ENCODE measurements at places on chromosomes 13 and 19.

DNA sequence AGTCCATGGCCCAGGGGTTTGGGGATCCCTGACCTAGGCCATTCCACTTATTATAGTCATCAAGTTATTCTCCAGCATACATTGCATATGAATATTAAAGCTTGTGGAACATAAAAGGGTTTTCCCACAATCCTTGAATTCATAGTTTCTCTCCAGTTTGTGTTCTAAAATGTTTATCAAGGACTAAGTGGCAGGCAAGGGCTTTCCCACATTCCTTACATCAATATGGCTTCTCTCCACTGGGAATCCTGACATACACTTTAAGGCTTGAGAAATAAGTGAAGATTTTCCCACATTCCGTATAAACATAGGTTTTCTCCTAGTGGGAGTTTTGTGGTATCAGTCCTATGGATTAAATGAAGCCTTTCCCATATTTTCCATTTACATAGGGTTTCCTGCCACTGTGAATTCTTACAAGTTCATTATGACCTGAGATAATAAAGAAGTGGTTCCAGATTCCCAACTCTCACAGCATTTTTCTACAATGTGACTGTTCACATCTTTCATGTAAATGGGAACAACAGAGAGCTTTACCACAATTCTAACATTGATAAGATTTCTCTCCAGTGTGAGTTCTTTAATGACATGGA is 14.5 kb downstream of the ZNF426 start:
- DNase-seq: no peak

- no peak for DNase-seq
Observed at GRCh38 chr13:63910511-63910910, 2494.9 kb upstream of the PCDH20 start.

- DNase-seq: no peak
Observed at GRCh38 chr19:31975461-31975860, 369.9 kb upstream of the ZNF507 start.

DNA sequence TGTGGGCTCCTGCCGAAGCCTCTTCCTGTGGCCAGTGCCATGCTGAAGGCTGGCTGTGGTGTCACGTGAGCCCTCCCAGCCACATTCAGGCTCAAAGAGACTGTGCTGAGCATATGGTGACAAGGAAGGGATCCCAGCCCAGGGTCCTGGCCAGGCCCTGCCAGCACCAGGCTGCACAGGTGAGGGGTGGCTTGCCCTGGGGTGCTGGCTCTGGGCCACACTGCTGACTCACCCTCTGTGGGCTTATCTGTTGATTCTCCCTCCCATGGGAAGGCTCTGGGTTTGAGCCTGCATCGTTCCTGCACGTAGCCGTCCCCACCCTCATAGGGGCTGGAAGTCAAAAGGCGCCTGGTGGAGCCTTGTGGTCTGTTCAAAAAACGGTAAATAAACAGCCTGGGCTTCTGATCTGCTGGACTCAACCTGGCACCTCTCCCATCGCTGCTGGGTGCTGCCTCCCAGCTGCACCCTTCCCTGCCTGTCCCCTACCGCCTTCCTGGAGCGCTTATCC is 31.1 kb downstream of the DNM2 start:
- DNase-seq: peak; percentile 79

DNA sequence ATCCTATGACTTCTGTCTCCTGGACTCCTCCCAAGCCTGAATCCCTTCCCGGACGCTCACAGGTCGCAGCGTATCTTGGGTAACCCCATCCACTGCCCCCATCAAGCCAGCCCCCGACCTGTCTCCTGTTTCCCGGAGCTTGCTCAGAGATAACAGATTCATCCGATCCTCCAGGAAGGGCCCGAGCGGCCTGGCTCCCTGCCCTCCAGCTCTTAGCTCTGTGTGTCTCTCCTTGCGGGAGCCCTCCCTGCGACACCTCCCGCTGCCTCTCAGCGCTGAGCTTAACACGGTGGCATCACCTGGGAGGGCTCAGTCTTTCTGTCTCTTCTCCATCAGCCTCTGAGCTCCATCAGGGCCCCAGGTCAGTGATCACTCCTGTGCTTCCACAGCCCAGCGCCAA is 4.3 kb upstream of the TMEM255B start:
- no peak for DNase-seq

DNA sequence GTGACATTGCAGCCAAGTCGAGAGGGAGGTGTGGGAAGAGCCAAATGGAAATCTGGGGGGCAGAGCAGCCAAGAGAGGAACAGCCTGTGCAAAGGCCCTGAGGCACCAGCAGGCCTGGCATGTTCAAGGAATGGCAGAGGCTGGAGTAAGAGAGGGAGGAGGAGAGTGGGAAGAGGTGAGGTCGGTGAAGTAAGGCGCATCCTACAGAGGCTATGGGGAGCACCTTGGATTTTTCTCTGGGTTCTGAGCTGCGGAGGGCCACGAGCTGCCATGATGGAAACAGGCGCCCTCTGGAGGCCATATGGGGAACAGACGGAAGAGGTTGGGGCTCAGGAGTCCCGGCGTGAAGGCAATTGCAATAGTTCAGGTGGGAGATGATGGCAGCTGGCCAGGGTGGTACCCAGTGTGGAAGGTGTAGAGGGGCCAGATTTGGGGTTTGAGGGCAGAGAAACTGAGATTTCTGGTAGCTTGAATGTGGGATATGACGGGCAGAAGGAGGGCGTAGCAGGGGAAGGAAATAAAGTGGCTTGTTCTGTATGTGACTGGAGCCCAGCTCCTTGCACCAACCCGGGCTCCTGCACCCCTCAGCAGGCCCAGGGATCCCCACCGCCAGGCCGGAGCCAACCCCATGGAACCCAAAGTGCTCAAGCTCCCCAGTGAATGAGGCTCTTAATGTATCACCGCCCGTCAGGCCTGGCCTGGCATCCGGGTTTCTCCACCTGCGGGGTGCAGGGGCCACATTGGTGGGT is 20.5 kb upstream of the STRN4 start:
- DNase-seq: peak; percentile 74
